ENCODE measurements at places on chromosomes 13 and 19.

GRCh38 chr19:47032171-47032811, 12.7 kb downstream of the NPAS1 start:
- peak; percentile 54 for DNase-seq

GRCh38 chr13:43446126-43446525, 340.6 kb downstream of the ENOX1 start:
- no peak for DNase-seq

GRCh38 chr19:7482584-7483439, 6.0 kb downstream of the PEX11G start:
- no peak for DNase-seq

- no peak for DNase-seq
These were observed 684.2 kb downstream of the LIG4 start for GRCh38 chr13:107531180-107531579.

DNA sequence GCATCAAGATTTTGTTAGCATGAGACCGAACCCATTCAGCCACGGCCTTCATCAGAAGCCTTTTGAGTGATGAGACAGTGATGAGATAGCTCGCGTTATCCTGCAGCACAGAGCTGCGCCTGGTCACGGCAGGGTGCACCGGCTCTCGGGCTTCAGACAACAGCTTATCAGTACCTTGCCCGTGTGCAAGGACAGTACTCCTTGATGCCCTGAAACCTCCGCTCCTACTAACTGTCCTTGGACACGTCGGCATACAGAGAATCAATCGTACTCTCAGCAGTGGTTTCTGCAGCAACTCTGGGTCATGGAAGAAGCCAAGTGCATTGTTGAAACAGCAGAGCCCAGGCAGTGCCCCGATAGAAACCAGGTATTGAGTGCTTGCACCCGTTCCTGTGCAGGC, 40.7 kb downstream of the IRS2 start:
- DNase-seq, result no peak

GRCh38 chr13:85650613-85651012, 148.6 kb downstream of the SLITRK6 start:
- no peak for DNase-seq

DNA sequence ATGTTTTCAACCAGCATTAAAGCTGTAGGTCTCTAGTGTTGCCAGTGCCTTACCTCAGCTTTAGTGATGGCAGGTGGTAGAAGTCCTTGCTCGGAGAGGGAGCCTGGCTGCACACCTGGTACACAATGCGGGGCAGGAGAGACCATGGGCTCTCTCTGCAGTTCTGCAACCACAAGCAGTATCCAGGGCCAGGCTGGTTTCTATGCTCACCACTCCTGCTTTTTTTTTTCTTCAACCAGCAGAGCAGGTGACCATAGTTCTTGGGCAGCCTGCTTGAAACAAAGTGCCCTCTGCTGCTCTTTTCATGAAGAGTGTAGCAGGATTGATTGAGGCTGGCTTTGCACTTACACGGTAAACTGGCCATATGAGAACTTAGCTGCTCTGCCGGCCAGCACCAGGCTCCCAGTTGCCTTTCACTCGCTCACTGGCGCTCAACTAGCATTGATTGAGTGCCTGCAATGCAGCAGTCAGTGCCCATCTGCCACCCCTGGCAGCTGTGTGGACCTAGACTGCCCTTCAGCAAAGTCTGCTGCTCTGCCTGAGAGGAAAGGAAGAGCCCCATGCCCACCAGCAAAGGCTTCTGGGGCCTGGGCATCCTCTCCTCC, 4.4 kb upstream of the CHAMP1 start:
- DNase-seq, result no peak

DNA sequence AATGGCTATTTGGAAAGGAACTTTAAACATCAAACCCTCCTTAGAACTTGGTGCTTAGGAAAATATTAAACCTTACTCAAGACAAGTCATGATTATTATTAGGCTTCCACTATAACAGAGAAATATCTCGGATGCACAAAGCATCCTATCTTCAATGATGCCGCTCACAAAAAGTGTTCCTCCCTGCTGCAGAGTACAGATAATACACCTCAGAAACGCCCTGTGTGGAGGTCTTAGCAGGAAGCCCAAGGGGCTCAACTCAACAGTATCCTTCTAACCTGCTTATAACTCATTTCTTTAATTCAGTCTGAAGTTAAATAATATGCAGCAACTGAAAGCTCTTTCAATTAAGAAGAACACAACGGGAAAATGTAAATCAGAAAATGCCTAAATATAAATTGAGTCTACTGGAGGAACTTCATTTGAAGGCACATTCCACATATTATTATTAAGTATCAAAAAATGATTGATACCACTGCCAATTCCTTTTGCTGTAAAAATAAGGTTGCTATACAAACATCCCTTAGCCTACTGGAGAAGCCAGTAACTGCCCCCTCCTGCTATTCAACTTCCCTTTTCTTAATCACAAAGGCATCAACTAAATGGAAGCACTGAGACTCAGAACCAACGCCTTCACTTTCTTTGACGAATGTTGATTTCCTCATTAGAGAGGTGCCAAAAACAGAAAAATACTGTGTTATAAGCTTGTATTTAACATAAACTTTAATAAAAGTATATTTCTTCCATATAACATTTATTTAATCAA, 12.0 kb downstream of the ELF1 start:
- DNase-seq, result no peak

GRCh38 chr13:29301027-29301426, 294.5 kb downstream of the SLC7A1 start:
- no peak for DNase-seq

GRCh38 chr19:47595944-47596343, 13.0 kb upstream of the BICRA start:
- no peak for DNase-seq

- DNase-seq, result no peak
These were observed 52.0 kb downstream of the KLF2 start for GRCh38 chr19:16376649-16377048.

DNA sequence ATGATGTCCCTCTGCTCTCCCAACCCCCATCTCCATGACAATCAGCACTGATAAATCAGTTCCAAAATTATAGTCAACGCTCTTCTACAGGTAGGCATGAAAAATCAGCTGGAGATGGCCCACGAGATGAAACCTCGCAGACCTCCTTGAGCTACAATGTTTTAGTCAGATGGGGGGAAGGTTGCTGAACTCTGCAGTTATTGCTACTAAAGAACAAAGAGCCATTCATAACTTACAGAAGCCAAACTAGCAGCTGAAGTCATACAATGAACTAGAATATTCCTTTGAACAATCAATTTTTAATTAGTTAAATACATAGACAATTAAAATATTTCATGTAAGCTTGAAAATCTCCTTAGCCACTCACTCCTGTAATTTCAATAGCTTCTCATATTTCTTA, 179.2 kb downstream of the NHLRC3 start:
- no peak for DNase-seq

DNA sequence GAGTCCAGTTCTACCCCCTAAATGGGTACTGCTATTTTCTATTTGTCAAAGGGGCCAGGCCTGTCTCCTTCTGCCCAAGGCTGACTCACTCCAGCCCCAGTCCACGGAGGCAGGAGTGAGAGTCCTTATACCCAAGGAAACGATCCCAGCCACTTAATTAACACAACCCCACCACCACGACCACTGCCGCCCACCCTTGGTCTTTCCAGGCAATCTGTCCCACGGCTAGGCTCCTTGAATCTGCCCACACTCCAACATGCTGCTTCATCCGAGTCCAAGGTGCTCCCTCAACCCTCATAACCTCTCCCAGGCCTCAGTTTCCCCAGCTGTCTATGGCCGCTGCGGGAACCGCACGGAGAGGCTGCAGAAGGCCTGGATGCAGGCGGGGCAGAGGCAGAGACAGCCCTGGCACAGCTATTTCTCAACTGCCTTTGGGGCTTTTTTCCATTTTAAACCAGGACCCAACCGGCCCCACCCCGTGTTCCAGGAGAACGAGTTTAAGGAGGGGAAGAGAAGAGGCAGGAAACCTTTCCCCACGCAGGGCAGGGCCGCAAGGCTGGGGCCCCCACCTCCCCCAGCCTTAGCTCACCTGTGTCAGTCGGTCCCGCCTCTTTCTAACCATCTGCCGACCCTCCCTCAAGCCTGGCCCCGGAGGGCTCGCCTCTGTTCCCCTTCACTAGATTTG, 746 bp downstream of the RAB3D start:
- DNase-seq, result no peak

DNA sequence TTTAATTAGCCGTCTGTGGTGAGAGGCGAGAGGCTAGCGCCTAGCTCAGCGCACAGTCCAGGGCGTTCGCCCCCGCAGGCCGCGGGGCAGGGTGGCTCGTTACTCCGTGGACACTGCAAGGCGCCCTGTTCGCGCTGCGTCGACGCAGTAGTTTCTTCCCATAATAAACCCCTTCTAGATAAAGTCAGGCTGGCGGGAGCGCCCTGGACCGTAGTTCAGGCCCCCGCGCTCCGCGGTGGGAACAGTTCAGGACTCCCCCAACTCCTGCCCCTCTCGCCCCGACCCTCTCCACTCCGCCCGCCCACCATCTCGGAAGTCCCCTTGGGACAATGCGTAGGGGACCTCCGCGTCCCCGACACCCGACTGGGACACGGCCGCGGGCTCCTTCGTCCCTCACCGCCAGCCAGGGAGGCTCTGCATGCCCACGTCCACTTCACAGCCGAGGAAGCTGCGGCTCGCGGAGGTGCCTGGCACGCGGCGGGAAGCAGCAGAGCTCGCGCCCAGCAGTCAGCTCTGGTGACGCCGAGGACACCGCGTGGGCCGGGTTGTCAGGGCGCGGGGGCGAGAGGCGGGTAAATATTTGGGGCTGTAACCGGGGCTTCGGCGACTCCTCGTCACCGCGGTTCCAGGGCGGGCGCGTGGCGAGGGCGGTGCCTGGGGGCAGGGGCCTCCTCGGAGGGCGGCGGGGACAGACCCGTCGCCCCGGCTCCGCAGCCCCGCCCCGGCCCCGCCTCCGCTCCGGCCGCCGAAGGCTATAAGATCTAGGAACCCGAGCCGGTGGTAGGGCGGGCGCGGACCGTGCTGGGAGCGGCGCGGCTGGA, at the start of gene RGCC:
Gene RGCC, plus strand, starts transcription at position 783 of the 821 bp plus-strand sequence. CDS start 158 bp downstream, outside the sequence.
- peak; percentile 94 for DNase-seq

GRCh38 chr13:27905650-27906049, 14.2 kb upstream of the PDX1 start:
- DNase-seq, result no peak

DNA sequence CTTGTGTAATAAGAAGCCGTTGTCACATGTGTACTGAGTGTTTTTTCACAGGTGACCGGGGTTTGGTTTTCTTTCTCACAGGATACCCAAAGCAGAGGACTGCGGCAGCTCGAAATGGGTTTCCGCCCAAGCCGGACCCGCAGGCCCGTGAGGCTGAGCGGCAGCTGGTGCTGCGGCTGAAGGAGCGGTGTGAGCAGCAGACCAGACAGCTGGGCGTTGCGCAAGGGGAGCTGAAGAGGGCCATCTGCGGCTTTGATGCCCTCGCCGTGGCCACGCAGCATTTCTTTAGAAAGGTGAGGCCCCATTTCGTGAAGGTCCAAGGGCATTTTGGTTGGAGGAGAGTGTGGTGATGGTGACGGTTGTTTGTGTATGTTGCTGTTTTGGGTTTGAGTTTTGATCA, 236.3 kb downstream of the SLC7A1 start:
- no peak for DNase-seq

GRCh38 chr13:109989686-109990085, 203.3 kb upstream of the IRS2 start:
- DNase-seq, result no peak

- DNase-seq, result peak; percentile 93
These were observed at the start of gene ZNF813 for GRCh38 chr19:53467485-53468262. TSS of gene ZNF813 (plus strand) at chr19:53467733. CDS start at chr19:53483823, 16,090 bp downstream.

- DNase-seq, result no peak
These were observed 38.7 kb downstream of the SLC7A1 start for GRCh38 chr13:29556742-29557141.

DNA sequence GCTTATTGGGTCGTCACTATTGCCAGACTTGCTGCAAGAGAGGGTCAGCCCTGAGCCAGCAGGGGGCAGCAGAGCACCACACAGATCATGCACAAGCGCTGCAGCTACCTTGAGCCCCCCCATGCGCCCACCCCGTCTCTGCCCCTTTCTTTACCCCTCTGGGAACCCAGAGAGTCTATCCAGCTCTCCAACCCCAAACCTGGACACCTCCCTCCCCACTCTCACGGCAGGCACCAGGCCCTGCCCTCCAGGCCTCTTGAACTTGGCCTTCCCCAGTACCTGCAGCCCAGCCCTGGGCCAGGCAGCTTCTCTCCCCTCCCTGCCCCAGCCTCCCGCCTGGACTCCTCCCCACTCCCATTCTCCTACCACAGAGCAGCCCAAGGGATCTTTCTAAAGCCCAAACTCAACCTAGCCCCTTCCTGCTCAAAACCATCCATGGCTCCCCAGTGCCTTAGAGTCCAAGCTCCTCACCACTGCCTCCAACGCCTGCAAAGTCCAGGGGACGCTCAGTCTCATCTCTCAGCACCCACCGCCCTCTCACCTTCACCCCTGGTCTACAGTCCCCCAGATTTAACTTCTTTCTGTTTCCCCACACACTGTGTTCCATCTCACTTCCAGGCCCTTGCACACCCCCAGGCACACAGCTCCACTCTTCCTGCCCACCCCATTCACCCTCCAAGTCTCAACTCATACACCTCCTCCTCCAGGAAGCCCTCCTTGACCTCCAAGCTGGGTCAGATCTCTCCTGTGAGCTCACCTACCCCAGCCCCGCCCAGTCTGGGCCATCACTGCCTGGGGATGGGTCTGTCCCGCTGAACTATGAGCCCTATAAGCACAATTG, 9.4 kb upstream of the CEACAM16 start:
- peak; percentile 61 for DNase-seq

DNA sequence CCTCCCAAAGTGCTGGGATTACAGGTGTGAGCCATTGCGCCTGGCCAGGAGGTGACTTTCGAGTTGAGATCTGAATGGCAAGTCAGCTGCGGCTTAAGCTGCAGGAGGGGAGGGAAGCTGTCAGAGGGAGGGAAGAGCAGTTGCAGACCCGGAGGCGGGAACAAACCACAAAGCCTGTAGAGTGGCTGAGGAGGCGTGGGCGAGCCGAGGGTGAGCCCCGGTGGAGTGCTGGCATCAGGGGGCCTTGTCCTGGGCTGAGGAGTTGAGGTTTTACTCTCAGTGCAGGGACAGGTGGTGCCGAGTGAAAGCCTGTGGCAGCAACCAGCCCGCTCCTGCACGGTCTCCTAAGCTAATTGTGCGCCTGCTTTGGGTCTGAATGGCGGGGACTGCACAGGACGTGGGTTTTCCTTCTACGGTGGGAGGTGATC, 24.2 kb downstream of the PPP1R37 start:
- no peak for DNase-seq

GRCh38 chr13:97276862-97277269, 54.7 kb downstream of the MBNL2 start:
- DNase-seq, result no peak

GRCh38 chr13:67299751-67300150, 69.6 kb upstream of the PCDH9 start:
- no peak for DNase-seq

DNA sequence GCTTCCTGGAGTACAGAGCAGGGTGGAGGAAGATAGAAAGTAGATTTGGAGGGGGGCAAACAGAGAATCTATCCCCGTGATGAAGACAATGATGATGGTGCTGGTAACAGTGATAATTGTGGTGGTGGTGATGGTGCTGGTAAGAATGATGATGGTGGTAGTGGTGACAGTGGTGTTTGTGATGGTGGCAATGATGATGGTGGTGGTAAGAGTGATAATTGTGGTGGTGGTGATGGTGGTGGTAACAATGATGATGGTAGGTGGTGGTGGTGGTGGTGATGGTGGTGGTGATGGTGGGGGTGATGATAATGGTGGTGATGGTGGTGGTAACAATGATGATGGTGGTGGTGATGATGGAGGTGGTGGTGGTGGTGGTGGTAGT, 169.8 kb downstream of the TSHZ3 start:
- DNase-seq, result no peak

GRCh38 chr19:1590641-1591397, 1.8 kb downstream of the MBD3 start:
- no peak for DNase-seq

Data from posterior cingulate gyrus (tissue), 11 donors.